ENCODE measurements at places on chromosomes 4 and X. TPM values are rescaled to one million over a fixed set of nuclear protein-coding genes. Genes with fewer than 3 reads are reported as not detected.

- DNase-seq, result peak; percentile 11
These were observed 1.4 kb upstream of the MAGED1 start for GRCh38 chrX:51891821-51892551.

GRCh38 chr4:41935652-41936021 lies 408 bp downstream of the TMEM33 start:
- DNase-seq, result peak; percentile 68

The SOX3 gene
- not detected for total RNA-seq

DNA sequence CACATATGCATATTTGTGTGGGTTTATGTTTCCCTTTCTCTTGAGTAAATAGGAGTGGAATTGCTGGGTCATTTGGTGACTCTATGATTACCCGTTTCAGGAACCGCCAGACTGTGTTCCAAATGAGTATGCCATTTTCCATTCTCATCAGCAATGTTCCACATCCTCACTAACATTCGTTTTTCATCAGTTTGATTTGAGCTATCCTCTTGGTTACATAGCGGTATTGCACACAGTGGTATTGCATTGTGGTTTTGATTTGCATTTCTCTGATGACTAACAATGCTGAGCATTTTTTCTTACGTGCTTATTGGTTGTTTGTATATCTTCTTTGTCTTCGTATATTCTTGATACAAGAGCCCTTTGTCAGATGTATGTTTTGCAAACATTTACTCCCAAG lies 218.0 kb upstream of the AMOT start:
- no peak for DNase-seq

DNA sequence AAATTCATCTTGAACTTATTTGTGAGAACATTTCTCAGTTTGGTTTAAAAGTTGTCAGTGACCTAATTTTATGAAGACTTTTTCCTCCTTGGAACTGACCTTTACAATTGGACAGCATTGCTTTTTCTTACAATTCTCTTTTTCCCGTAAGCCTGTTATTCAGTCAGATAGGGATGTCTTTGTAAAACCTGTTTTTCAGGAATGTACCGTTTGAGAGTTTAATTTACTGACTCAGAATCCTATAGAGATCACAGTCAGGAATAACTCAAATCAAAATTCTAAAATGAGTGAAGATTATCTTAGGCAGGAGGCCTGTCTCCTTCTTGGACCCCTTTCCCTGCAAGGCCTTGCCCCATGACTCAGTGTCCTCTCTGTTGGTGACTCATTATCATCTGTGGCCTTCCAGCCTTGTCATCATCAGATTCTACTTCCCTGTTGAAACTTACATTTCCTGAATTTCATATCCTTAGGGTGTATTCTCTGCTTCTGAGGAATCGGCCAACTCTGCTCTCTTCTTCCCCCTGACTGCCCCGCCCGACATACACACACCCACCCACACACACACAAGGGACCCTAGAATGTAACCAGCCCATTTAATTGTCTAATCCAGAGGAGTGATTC lies 99.8 kb downstream of the ARHGAP10 start:
- peak; percentile 87 for DNase-seq

The VCX3B gene
- total RNA-seq, result not detected

Measured in osteoblast (primary cell).